ENCODE measurements at places on chromosomes 2 and 18.

DNA sequence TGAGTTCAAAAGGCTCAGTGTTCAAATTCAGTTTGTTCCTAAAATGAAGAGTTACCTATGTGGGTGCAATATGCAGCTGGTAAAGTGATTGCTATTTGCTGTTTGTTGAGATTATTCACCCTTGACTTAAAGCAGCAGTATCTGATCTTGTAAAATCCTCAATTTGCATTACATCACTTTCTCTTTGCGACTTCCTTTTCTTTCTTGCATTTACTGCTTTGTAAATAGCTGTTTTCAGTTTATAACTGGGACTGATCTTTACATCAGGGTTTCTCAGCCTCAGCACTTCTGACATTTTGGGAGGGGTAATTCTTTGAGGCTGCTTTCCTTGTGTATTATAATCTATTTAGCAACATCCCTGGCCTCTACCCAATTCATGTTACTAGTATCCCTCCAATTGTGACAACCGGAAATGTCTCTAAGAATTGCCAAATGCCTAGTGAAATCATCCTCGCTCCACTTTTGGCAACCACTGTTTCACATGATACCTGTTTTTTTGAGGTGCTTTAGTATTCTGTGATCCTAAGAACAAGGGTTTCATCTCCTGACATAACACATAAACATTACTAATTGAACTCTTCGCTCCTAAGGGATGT lies 12.1 kb upstream of the ERCC3 start:
- DNase-seq: no peak

GRCh38 chr2:69123182-69123581 lies 110.2 kb downstream of the ANTXR1 start:
- no peak for DNase-seq

DNA sequence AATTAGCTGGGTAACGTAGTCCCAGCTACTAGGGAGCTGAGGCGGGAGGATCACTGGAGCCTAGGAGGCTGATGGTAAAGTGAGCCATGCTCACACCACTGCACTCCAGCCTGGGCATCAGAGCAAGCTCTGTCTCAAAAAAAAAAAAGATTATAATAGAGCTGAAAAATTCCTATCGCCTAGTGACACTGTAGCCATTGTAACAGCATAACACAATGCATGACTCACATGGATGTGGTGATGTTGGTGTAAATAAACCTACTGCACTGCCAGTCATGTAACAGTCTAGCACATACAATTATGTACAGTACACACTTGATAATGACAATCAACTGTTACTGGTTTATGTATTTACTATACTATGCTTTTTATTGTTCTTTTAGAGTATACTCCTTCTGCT lies 39.6 kb downstream of the MGAT4A start:
- no peak for DNase-seq

- no peak for DNase-seq
Measured at GRCh38 chr18:61635901-61636528, 256.8 kb downstream of the RNF152 start.

GRCh38 chr2:134462791-134463698 lies 209.2 kb downstream of the MGAT5 start:
- DNase-seq: no peak
